ENCODE measurements at places on chromosomes 12 and 14.

GRCh38 chr14:67539116-67539515, 6.0 kb downstream of the PLEKHH1 start:
- no peak for DNase-seq

DNA sequence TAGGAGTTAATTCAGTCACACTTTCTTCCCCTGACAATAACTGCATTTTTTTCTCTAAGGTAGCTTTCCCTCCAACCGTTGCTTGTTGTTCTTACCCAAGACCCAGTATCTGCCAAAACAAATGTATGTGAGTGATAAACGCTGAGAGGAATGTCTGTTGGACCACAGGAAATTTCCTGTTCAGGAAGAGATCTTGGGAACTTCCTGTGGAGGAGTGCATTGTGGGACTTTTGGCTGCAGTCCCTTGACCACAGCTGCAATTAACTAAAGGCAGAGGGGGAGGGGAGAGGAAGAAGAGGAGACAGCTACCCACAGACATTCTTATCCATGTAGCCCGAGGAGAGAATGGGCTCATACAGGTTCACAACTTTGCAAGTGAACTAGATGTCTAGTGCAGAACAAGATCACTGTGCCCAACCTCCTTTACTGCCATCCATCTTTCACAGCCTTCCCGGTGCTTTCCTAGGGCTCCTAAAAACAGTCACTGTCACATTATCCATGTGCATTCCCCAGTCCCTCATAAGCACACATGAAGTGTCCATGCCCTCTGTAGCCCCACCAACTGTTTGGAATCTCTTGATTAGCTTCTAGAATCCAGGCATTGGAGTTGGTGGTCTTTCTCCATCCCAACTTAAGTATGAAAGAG, 149.5 kb downstream of the ETV6 start:
- no peak for DNase-seq

DNA sequence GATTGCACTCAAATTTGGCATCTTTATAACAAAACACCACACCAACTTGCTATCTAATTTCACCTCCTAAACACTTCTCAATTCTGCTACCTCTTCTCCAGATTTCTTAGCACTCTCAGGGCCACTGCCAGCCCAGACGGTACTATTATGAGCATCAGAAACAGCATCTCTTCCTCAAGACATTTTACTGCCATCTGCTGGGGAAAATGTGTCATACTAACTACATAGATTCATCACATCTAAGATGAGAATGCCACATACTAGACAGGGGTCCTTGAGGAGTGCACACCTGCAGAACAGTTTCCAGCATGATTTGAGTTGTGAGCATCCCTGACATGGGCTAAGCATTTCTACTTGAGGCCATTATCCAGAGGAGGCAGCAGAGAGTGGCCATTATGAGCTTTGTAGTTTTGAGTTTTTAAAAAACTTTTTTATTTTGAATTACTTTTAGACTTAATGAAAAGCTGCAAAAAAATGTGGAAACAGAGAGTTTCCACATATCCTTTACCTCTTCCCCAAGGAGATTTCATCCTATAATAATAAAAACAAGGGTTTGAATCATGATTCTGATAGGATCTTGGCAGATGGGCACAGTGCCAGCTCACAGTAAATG, 15.1 kb upstream of the GRIP1 start:
- DNase-seq = no peak

- DNase-seq = no peak
Measured at GRCh38 chr12:75882421-75882820, 149.2 kb downstream of the PHLDA1 start.

DNA sequence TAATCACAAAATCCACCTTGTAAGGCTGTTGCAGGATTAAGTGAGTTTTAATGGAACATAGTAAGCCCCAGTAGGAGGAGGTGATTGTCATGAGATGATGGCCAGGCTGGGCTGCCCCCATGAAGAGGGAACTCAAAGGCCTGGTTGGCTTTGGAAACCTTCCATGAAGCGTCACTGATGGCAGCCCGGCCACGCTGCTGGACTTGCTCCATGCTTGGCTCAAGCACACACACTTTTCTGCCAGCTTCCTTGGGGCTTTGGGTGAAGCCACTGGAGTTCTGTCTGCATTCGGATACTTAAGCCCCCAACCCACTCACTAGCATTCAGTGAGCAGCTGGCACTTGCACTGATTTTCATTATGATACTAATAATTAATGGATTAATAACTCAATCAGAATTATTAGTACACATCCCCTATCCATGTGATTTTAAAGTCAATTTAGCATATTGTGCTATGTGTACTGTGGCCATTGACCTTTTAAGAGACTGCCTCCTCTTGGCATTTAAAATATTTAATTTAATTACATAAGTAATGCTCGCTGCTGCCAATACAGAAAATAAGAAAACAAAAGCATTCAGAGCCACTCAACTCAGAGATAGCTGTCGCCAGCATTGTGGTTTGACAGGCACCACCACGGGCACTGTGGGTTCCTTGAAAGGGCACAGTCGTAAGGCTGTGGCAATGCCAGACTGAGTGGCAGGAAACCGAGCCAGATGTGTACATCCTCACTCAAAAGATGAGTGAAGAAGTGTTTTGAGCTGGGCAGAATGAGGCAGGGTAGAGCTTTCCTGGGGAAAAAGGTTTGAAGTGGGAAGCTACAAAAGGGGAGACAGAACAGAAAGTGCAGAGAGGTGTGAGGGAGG, 15.9 kb downstream of the KRT85 start:
- peak; percentile 34 for DNase-seq

DNA sequence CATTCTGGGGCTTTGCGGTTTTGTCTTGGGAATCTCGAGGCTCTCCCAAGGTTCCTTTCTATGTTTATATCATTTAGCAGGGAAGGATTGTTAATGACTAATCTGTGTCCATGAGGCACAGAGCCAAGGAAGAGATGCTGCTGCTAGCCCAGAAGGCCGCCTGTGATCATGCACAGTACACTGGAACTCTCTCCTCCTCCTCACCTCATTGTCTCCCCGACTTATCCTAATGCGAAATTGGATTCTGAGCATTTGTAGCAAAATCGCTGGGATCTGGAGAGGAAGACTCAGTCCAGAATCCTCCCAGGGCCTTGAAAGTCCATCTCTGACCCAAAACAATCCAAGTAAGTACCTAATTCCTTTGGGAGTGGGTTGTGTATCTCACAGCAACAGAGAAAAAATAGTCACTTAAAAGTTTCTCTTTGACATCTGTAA, at the start of gene NR1H4:
Gene NR1H4 (plus strand): TSS at position 151 of the 435 bp plus-strand sequence. CDS start 19,458 bp downstream, outside the sequence.
- no peak for DNase-seq

- no peak for DNase-seq
Measured at GRCh38 chr14:98513558-98513957, 758.4 kb downstream of the BCL11B start.

- no peak for DNase-seq
Measured at GRCh38 chr12:11026118-11026517, 3.7 kb upstream of the TAS2R19 start.

GRCh38 chr12:47412601-47413236, 293.1 kb downstream of the RPAP3 start:
- no peak for DNase-seq

- no peak for DNase-seq
Measured at GRCh38 chr12:11397366-11397765, 2.0 kb upstream of the PRB2 start.

GRCh38 chr14:33030386-33030785, 91.7 kb downstream of the NPAS3 start:
- DNase-seq = no peak

DNA sequence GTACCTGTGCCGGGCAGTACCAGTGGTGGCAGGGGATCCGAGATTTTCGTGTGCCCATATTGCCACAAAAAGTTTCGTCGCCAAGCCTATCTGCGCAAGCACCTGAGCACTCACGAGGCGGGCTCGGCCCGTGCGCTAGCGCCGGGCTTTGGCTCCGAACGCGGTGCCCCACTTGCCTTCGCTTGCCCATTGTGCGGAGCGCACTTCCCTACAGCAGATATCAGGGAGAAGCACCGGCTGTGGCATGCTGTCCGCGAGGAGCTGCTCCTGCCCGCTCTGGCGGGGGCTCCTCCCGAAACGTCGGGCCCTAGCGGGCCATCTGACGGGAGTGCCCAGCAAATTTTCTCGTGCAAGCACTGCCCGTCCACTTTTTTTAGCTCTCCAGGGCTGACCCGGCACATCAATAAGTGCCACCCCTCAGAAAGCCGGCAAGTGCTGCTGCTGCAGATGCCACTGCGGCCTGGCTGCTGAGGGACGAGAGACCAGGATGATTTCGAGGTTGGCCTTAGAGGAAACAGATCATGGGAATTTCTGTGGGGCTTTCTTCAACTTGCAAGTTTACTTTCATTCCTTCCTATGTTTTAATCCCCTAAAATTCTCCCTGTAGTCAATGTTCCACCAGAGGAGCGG, 1.6 kb downstream of the INSM2 start:
- DNase-seq = no peak

GRCh38 chr12:89529738-89530137, 3.9 kb upstream of the POC1B start:
- no peak for DNase-seq

GRCh38 chr12:27645671-27646070, 50.6 kb upstream of the REP15 start:
- DNase-seq = no peak

GRCh38 chr14:103820908-103821307, 26.5 kb downstream of the PPP1R13B start:
- DNase-seq = no peak

DNA sequence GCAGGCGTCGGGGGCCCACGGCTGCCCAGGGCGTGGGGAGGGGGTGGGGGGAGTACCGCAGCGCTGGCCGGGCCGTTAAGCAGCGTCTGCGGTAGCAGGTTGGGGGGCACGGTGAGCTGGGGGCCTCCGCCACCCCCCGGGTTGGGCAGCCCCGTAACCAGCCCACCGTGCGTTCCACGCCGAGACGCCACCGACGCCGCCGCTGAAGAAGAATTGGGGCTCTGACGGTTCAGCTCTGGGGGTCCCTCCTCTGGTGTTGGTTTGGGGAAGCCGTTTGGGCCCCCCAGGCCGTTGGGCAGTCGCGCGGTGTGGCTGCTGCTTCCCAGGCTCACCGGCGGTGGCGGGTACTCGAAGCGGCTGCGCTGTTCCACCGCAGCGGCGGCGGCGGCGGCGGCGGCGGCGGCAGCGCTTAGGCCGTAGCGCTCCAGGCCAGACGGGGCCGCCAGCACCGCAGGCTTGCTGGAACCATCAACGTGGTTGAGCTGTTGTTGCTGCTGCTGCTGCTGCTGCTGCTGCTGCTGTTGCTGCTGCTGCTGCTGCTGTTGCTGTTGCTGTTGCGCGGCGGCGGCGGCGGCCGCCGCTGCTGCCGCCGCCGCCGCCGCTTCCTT, 1.5 kb downstream of the IRF2BPL start:
- DNase-seq = peak; percentile 33

DNA sequence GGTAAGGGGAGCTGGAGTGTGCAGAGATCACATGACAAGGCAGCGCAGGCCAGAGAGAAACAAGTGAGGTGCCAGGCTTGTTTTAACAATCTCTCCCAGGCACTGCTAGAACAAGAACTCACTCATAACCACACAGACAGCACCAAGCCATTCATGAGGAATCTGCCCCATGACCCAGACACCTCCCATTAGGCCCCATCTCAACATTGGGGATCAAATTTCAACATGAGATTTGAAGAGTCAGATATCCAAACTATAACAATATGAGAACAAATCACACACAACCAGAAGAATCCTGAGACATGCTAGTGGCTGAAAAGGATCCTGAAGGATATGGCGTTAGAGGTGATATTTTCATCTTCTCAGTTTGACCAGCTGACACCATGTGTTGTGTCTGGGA, 21.9 kb downstream of the OR6J1 start:
- no peak for DNase-seq

- no peak for DNase-seq
Measured at GRCh38 chr12:121214855-121215745, 5.2 kb downstream of the P2RX4 start.

- peak; percentile 91 for DNase-seq
Measured at GRCh38 chr12:14365294-14366208, at the start of gene ATF7IP. TSS of gene ATF7IP (plus strand) at chr12:14365682. CDS start at chr12:14423916, 58,234 bp downstream.

GRCh38 chr12:113241191-113242025, 20.1 kb downstream of the TPCN1 start:
- no peak for DNase-seq

DNA sequence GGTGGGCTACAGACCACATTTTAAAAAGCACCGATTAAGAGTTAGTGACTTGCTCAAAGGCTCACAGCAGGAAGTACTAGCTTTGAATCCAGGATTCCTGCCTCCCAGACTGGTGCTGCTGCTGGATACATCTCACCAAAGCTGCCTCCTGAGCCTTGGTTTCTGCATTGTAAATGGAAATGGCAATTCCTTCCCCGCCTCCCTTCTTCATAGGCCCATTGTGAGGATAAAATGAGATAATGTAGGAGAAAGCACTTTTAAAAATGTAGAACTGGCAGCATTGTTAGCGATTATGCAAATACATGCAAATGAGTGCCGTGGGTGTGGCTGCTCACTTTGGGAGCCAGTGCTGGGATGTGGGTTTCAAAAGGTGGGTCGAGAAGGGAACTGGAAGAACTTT, 15.4 kb downstream of the PDE1B start:
- DNase-seq = no peak

DNA sequence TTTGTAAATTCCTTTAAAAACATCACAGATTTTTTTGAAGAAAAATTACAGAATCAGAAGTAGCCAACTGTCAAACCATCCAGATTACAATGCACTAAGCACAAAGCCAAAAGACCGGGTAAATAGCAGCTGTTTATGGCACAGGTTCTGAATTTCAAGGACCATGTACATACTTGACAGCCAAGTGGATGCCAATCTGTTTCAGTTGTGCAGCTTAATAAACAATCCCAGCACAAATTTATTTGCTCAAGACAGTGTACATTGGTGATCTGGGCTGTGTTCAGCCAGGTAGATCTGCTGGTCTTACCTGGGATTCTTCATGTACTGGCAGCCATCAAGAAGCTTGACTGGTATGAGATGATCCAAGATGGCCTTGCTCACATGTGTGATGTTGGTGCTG, 229.8 kb upstream of the FLRT2 start:
- DNase-seq = no peak

DNA sequence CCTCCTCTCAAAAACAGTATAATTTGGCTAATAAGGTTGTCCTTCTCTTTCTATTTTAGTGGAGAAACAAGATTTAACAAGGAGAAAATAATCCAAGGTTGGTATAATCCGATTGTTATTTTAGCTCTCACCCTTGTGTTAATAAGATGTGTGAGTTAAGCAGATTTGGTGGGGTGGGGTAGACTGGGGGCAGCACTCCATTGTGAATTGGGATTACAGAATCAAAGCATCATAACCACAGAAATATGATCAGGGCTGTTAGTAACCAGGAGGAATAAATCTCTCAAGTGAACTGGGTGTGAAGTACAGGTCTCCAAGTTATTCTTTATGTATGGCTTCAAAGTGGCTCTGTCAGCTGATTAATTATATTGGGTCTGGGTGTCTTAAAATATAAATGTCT, 10.2 kb downstream of the TIGAR start:
- DNase-seq = no peak

DNA sequence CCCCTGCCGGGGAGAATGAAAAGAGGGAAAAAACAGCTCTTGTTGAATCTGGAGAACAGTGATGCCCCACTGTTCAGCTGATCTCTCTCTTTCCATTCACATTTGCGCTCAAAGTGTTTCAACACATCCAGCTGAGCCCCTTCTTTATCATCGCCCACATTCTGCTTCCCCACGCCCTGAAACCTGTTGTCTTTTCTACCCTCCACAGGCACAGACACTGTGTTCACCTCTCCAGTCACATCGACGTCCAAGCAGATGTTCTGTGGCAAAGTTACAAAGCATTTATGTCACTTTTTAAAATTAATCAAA, 338.7 kb downstream of the EGLN3 start:
- DNase-seq = no peak

GRCh38 chr14:69115407-69116185, 37.3 kb downstream of the DCAF5 start:
- DNase-seq = no peak

- DNase-seq = no peak
Measured at GRCh38 chr12:76784600-76785051, 20.7 kb downstream of the ZDHHC17 start.

All from stimulated activated CD8-positive, alpha-beta memory T cell treated with anti-CD3 and anti-CD28 coated beads, Interleukin-2, amount 100 ng/mL, for 1 hour (primary cell).